Lung (tissue), 17 donors: ENCODE measurements at places on chromosomes 5 and 9.
A peak's percentile ranks its signal among the peaks of the same experiment; 100 is the strongest.

- DNase-seq: no peak
Observed at GRCh38 chr5:137741718-137742117, 5.8 kb upstream of the KLHL3 start.

GRCh38 chr5:60445921-60446320, 254.0 kb downstream of the DEPDC1B start:
- DNase-seq: no peak

- DNase-seq: no peak
Observed at GRCh38 chr5:162434281-162434680, 366.7 kb downstream of the GABRG2 start.

DNA sequence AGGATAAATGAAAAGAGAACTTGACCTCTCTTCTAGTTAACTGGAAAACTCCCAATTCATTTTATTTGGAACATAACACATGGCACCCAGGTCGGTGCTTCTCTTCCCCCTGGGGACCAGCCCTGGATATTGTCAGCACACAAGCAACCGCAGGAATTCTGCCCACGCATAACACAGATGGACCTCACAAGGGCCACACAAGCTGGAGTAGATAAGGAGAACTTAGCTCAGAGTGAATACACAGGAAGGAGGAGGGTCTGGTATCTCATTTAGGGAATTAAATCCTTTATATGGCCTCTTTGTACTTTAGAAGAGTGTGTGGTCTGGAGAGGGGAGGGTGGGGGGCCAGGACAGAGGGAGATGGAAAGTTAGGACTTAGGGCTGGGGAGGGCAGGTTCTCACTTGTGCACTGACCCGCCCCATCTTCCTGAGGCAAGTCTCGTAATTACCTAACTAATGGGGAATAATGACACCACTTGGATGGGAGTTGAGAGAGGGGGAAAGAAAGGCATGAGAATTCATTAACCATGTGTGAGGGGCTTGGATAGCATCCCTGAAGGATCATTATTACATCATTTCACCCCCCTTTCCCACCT, 341.2 kb upstream of the WWC1 start:
- peak; percentile 31 for DNase-seq

GRCh38 chr5:179113143-179113530, 53.0 kb downstream of the ZNF354C start:
- DNase-seq: no peak

DNA sequence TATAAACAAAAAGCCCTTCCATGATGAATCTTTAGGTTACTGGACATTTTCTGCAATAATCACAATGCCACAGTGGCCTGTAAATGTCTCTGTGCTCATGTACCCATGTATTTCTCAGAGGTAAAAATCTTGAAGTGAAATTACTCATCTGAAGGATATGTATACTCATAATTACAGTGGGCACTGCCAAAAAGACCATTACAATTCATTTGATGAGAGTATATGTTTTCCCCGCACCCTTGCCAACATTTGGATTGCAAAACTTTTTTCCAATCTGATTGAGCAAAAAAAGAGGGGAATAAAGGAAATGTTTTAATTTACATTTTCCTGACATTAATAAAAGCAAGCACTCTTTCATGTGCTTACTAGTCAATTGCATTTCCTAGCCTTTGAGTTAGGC, 110.5 kb downstream of the EPB41L4A start:
- no peak for DNase-seq

DNA sequence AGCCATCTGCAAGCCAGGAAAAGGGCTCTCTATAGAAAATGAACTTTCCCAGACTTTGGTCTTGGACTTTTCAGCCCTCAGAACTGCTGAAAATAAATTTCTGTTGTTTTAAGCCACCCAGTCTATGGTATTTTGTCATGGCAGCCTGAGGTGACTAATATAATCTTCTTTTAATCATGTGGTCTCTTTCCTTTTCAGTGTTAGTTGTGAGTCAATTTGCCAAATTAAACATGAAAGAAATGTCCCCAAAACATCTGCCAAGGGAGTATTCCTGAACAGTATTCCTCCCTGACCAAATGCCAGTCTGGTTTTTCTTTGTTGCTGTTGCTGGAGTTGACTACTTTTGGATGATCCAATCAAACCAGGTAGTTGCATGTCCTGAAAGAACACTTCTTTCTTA, 4.7 kb upstream of the YTHDC2 start:
- DNase-seq: no peak
